ENCODE measurements at places on chromosomes 2 and 18.

DNA sequence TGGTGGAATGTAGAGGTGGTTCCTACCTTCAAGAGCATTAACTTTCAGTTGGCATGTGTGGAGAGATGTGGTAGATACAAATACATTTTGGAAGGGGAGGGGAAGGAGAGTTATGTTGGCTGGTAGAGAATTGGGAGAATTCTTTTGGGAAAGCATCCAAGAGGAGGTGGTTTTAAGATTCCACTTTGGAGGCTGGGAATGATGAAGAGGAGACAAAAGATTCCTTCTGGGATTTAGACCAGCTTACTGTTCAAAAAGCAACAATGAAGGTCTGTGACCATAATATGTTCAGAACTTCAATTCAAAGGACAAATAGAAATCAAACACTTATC, 120.8 kb upstream of the FOSL2 start:
- H3K27me3 ChIP-seq, result no peaks in the 10 kb centered on the region
- peaks cover 7% of the 10 kb centered on the region for H3K36me3 ChIP-seq
- H3K27ac ChIP-seq, result peak overlapping the region; percentile 1
- H3K4me3 ChIP-seq, result peak overlapping the region; percentile 9
- no peak for DNase-seq

DNA sequence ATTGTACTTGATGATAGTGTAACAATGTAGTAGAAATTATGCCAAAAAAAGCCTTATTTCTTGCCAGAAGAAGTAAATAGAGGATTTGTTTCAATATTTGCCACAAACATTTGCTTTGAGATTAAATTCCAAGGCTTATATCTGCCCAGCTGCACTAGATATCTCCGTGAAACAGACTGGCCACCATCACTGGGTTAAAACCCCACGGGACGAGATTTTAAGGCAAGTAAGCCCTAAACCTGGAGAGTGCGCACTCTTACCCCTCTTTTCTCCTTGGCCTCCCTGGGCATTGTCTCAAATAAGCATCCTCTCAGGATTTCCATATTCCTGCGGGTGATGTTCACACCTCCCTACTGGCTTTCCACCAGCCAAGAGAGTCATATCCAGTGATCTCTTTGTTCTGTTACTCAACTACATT, 334.4 kb downstream of the AGPS start:
- H3K4me3 ChIP-seq, result no peak overlapping the region
- H3K27ac ChIP-seq, result no peak overlapping the region
- peaks cover 69% of the 10 kb centered on the region for H3K27me3 ChIP-seq
- peaks cover 11% of the 10 kb centered on the region for H3K4me1 ChIP-seq
- DNase-seq, result no peak

DNA sequence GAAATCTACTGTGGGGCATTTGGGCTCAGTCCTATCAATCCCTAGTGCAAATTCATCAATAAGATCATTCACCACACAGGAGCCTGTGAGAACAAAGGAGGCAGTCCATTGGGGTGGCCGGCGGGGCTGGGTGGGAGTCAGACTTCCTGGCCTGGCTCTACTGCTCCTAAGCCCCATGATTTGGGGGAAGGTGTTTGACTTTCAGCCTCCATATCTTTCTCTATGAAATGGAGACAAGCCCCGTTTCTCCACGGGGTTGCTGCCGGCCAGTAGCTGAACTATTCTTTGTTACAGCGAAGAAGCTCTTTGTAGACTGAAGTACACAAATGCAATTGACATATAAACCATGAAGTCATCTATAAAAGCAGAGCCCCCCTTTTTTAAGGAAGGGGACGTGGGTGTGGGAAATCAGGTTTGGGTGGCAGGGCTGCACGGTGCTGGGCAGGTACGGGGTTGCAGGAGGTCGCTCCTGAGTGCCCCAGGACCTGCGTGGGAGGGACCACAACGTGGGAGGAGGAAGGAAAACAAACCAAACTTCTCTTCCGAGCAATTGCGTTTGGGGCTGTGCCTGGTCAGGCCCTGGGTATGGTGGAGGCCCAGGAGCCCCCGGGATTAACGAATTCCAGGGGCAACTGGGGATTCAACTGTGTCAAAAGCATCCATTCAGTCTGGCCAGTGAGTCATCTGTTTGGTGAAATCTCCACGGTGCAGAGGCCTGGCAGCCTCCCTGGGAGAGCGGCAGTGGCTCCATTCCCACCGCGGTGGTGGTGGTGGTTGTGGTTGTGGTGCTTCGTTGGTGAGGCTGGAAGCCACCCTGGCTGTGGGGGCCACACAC, 18.2 kb downstream of the FBLN7 start:
- peak overlapping the region; percentile 82 for H3K4me3 ChIP-seq
- no peak for DNase-seq
- H3K27me3 ChIP-seq, result no peaks in the 10 kb centered on the region
- H3K4me1 ChIP-seq, result peaks cover 18% of the 10 kb centered on the region

DNA sequence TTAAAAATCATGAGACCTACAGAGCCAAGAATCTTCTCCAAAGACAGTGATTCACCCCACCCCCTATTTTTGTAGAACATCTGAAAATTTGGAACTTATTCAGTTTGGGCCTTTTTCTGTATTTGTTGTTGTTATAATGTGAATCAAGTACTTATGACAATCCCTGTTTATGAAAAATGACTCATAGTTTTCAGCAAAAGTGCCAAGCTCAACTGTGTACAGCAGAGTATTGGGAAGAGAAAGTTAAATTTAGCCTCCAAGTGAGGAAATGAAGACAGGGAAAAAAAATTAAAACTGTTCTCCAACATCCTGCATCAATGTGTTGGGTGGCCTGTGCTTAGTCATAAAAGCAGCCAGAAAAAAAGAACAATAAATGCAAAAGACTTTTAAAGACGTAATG, 46.2 kb downstream of the LRATD1 start:
- H3K36me3 ChIP-seq, result no peaks in the 10 kb centered on the region
- H3K4me3 ChIP-seq, result no peak overlapping the region
- no peak overlapping the region for H3K27ac ChIP-seq
- H3K27me3 ChIP-seq, result no peaks in the 10 kb centered on the region

DNA sequence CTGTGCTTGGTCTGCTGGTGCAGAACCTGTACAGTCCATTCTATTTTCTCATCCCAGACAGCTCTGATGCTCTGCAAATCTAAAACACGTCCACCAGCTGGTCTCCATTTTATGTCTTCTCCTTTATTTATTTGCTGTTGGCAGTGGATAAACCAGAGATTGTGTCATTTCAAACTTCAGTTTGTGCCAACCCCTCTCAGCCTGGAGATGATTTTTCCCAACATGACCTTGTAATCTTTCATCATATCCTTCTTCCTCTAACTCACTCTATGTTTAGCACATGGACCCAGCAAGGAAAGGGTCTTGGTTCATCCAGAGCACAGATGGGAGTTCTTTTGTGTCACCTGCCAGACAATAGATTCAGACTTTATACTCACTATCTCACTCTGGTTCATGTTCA, 273.2 kb downstream of the MTX2 start:
- H3K36me3 ChIP-seq, result peaks cover 2% of the 10 kb centered on the region
- no peak overlapping the region for H3K4me3 ChIP-seq
- no peaks in the 10 kb centered on the region for H3K4me1 ChIP-seq
- DNase-seq, result no peak
- peaks cover 41% of the 10 kb centered on the region for H3K27me3 ChIP-seq
- no peak overlapping the region for H3K27ac ChIP-seq

GRCh38 chr18:78241535-78242253, 737.9 kb upstream of the SALL3 start:
- no peak for DNase-seq
- no peaks in the 10 kb centered on the region for H3K27me3 ChIP-seq
- no peak overlapping the region for H3K27ac ChIP-seq
- no peak overlapping the region for H3K4me3 ChIP-seq
- no peaks in the 10 kb centered on the region for H3K4me1 ChIP-seq

- H3K4me3 ChIP-seq, result no peak overlapping the region
- no peaks in the 10 kb centered on the region for H3K4me1 ChIP-seq
- H3K27me3 ChIP-seq, result no peaks in the 10 kb centered on the region
- no peak for DNase-seq
These were observed 139.6 kb upstream of the NETO1 start for GRCh38 chr18:73007195-73007914.

DNA sequence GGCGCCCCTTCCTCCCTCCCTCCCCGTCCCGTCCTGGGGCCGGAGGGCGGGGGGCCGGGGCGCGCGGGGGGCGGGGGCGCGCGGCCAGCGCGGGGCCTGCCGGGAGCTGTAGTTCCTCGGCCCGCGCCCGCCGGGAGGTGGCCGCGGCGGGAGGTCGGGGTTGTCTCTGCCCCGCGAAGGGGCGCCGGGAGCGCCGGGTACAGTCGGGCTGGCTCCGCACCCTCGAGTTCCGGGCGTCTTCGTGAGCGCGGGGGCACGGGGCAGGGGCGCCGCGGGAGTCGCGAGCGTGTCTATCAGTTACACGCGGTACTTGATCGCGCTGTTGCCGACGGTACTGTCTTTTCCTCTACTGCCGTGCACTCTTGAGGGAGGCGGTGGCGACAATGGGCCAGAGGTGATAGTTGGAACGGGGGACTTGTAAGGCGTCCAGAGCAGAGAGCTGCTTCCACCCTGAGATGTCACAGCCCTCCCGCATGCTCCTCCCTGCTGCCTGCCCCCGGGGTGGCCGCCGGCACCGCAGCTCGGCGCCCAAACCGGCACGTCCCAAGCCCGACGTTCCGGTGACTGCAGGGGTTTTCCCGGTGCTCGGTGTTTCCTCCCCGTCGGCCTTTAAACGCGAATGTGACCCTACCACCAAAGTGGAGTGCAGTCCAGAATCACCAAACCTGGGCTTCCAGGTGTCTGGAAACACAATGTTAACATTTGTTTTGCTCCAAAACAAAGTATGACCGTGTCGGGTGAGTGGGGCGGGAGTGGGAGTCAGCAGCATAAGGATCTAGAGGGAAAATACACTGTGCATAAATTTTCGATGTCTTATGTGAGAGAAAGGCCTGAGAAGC, at the start of gene PRKD3:
PRKD3 (minus strand) TSS at position 48 of the 839 bp plus-strand sequence. CDS start 8,309 bp downstream, outside the sequence.
- H3K4me3 ChIP-seq, result peak within 1 kb of the TSS; percentile 95
- peak; percentile 61 for DNase-seq
- H3K36me3 ChIP-seq, result peaks cover 2% of the 10 kb centered on the region
- H3K27me3 ChIP-seq, result peaks cover 14% of the 10 kb centered on the region
- H3K27ac ChIP-seq, result peak within 1 kb of the TSS; percentile 91

GRCh38 chr2:139704606-139705005, 924.4 kb upstream of the NXPH2 start:
- no peaks in the 10 kb centered on the region for H3K36me3 ChIP-seq
- no peak for DNase-seq
- no peak overlapping the region for H3K4me3 ChIP-seq

DNA sequence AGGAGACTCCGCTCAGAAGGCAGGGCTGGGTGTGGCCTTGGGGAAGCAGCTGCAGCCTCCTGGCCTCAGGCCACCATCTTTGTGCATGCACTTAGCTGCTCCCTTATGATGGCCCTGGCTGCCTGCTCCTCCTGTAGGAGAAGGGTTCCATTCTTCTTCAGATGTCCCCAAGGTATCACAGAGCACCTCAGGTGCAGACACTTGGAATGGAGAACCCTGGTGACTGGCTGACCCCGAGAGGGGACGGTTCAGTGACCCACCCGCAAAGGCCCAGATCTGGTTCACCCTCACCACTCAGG, 9.6 kb downstream of the GPAT2 start:
- peaks cover 2% of the 10 kb centered on the region for H3K4me1 ChIP-seq
- no peak overlapping the region for H3K27ac ChIP-seq
- no peaks in the 10 kb centered on the region for H3K36me3 ChIP-seq
- DNase-seq, result no peak
- H3K4me3 ChIP-seq, result no peak overlapping the region

GRCh38 chr2:237223201-237223861, 137.6 kb downstream of the COPS8 start:
- H3K36me3 ChIP-seq, result no peaks in the 10 kb centered on the region
- peaks cover 6% of the 10 kb centered on the region for H3K4me1 ChIP-seq
- peaks cover 57% of the 10 kb centered on the region for H3K27me3 ChIP-seq
- DNase-seq, result no peak
- no peak overlapping the region for H3K4me3 ChIP-seq
- no peak overlapping the region for H3K27ac ChIP-seq

DNA sequence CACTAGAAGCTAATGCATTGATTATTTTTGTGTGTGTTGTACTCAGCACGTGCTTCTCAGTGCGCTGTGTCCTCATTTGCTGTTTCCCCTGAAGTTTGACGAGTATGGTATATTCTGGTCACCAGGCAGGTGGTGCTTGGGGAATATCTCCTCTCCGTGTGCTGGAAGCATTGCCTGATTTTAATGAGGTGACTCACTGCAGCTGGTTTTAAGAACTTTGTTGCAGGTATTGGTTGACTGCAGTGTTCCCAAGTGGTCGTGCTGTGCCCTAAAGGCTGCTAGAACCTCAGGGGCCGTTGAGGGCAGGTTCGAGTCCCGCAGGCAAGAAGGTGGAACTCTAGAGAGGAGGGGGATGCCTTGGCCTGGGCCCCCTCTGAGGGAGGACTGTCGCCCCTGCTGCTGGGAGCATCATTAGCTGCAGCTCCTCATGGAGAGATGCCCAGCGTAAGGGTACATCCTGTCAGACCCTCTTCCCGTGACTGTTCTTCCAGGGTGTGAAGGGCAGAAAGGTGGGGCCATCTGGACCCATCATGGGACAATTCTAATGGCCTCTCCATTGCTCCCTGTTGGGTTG, 82.6 kb downstream of the AGAP1 start:
- no peaks in the 10 kb centered on the region for H3K36me3 ChIP-seq
- H3K4me3 ChIP-seq, result no peak overlapping the region
- no peaks in the 10 kb centered on the region for H3K4me1 ChIP-seq
- no peak for DNase-seq
- H3K27ac ChIP-seq, result no peak overlapping the region
- H3K27me3 ChIP-seq, result peaks cover 37% of the 10 kb centered on the region

DNA sequence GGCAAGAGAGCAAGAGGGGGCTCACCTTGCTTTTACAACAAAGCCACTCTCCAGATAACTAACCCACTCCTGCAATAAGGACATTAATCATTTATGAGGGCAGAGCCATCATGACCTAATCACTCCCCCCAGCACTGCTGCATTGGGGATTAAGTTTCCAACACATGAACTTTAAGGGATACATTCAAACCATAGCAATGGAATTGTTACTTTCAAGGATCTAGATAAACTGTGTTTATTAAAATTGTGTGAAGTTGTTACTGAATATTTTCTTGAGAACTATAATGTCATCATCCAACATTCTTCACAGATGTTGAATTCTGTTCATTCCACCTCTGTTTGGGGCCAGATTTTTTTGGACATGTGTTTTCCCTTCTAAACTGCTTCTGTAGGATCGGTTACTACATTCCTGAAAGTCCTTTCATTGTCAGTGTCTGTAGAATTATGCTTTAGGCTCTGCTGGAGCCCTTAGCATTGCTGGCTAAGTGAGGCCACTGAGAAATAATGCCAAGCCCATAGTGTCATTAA, 50.4 kb downstream of the SPATS2L start:
- peaks cover 15% of the 10 kb centered on the region for H3K27me3 ChIP-seq
- no peak for DNase-seq
- no peaks in the 10 kb centered on the region for H3K36me3 ChIP-seq
- no peak overlapping the region for H3K27ac ChIP-seq

GRCh38 chr2:16538707-16539106, 126.9 kb downstream of the CYRIA start:
- no peaks in the 10 kb centered on the region for H3K4me1 ChIP-seq
- H3K36me3 ChIP-seq, result no peaks in the 10 kb centered on the region
- H3K4me3 ChIP-seq, result no peak overlapping the region
- no peaks in the 10 kb centered on the region for H3K27me3 ChIP-seq
- no peak for DNase-seq

DNA sequence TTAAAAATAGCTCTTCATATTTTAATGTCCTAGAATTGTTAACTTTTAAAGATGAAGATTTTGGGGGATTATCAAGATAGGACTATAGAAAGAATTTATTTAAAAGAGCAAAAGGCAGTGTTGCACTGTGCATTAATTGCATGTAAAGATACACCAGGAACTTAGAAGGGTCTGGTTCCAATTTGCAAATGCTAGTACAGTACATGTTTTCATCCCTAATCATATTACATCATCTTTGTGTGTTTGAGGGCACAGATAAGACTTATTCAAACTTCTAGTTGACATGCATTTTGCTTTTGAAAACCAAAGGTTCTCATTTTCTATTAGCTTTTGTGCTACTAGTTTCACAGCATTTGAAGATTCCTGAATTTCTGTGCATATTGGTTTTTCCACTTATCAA, 231.7 kb upstream of the LYPD1 start:
- H3K36me3 ChIP-seq, result no peaks in the 10 kb centered on the region
- H3K27ac ChIP-seq, result no peak overlapping the region

All from T-helper 17 cell (primary cell).